Stimulated activated memory B cell treated with anti-CD40 and anti-IgM and Interleukin-4, amounts not matched to agents 10 μg/mL and 1 μg/mL and 100 μg/mL, for 72 hours (primary cell): ENCODE measurements at places on chromosomes 5 and 9.
A peak's percentile ranks its signal among the peaks of the same experiment; 100 is the strongest.

DNA sequence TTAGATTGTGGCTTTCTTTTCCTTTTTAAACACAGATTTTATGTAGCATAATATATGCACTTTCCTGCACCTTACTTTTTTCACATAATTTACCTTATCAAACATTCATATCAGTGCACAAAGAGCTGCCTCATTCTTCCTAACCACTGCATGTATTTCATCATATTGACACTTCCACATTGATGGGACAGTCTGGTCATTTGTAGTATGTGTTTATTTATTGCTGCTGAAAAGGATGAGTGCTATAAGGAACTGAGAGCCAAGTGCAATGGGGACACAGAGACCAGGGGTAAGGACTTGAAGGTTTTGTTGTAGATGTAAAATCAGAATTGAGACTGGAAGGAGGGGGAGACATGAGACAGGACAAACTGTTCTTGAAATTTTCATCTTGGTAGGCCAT is 193.8 kb downstream of the SMARCA2 start:
- no peak for ATAC-seq

DNA sequence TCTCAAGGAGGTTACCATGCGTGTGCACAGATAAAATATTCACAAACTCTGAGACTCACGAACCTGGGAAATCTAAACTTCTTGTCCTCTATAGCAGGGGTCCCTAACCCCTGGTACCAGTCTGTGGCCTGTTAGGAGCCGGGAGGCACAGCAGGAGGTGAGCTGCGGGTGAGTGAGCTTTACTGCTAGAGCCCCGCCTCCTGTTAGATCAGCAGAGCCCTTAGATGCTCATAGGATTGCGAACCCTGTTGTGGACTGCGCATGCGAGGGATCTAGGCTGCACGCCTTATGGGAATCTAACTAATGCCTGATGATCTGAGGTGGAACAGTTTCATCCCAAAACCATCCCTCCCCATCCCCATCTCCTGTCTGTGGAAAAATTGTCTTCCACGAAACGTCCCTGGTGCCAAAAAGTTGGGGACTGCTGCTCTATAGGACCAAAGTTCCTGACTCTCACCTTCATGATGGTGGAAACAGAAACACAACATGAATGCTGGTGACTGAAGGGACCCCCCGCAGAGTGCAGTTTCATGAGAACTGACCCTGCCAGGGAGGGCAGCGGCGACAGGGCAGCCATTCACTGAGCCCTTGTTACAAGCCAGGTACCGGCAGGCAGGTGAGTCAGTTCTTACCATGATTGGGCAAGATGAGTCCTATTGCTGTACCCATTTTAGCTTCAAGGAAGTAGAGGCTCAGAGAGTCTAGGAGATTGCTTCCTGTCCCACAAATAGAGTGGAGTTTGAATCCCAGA is 181.9 kb downstream of the RGS3 start:
- ATAC-seq: no peak

DNA sequence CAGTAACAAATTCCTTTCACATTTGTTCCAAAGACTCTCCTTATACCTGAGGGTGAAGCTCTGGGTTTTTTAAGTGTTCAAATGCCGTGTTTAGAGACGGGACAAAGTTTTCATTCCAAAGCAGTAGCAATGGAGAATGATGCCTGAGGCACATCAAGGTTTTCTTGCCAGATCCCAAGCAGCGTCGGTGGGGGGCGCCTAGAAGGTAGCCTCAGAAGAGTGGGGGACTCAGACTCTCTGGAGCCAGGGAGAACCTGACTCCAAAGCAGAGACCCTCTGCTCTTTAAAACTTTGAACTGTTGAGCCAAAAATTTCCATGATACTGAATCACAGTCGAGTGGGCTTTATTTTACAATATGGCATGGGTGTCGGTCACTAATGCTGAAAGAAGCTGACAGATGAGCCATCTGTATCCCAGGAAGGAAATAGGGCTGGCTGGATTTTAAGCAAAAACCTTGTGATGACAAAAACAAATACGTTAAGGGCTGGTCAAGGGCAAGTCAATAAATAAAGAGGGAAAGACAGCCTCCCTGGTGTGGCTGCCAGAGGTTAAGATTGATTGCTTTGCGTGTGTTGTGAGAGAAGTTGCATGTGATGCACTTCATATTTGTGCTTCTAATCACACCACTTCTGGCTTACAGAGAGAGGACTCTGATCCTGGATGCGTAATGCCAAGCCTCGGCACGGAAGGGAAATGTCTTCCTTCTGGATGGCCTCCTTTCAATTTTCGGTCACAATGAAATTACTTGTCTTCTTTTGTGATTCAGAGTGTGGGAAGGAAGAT is 161.1 kb upstream of the EFNA5 start:
- ATAC-seq: no peak

- peak; percentile 54 for ATAC-seq
Observed at GRCh38 chr5:100901821-100902341, 1.2 kb downstream of the ST8SIA4 start.

GRCh38 chr9:18989865-18990264 is 43.1 kb downstream of the SAXO1 start:
- ATAC-seq: no peak

DNA sequence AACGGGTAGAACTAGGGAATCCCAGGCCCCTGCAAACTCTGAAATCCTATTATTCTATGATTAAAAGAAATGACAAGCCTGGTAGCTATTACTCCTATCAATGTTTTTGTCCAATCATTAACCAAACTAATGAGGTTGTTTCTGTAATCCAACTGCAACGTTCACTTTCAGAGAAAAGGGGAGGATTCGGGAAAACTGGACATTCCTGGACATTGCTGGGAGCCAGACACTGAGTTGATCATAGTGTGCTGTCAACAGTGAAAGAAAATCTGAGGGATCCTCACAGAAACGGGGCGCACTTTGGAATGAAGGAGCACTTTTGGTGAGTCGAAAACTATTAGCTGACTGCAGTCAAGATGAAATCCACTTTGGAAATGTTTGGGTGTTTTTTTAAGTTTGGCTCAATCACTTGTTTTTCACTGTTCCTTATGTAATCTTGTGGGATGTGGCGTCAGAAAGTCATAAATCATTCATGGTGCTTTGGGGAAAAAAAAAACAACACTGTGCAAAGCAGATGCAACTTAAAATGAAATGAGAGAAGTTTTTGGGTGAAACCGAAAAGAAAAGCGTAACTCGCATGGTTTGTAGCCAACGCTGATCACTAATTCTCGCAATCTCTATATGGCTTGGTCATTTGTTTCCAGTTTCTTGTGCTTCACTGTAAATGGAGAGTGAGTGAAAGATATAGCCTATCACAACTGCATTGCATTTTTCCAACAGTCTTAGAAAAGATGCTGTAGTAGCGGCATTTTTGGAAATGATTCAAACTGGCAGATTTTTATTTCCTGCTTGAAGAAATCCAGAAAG is 51.2 kb upstream of the ADRA1B start:
- no peak for ATAC-seq

DNA sequence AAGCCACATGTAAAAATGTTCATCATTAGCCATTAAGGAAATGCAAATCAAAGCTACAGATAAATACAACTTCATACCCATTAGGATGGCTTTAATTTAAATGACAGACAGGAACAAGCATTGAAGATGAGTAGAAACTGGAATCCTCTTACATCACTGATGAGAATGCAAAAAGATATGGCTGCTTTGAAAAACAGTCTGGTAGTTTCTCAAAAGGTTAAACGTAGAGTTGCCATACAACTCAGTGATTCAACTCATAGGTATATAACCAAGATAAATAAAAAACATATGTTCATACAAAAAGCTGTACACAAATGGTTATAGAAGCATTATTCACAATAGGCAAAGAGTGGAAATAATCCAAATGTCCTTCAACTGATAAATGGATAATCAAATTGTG is 228.8 kb upstream of the ZNF462 start:
- ATAC-seq: no peak

GRCh38 chr5:109784687-109785086 is 95.0 kb downstream of the MAN2A1 start:
- ATAC-seq: no peak

DNA sequence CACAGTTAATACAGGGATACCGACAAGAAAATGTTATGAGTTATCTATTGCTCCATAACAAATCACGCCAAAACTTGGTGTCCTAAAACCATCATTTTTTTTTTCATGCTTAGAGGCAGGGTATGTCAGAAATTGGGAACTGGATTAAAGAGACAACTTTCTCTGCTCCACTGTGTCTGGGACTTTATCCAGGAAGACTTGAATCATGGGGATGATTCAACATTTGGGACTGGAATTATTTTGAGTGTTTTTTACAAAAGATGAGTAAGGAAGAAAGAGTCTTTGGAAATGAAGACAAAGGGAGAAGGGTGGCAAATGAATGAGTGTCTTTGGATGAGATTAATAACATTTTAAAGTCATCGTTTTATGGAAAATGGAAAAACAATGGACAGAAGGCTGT is 1883.7 kb upstream of the C9orf72 start:
- no peak for ATAC-seq

DNA sequence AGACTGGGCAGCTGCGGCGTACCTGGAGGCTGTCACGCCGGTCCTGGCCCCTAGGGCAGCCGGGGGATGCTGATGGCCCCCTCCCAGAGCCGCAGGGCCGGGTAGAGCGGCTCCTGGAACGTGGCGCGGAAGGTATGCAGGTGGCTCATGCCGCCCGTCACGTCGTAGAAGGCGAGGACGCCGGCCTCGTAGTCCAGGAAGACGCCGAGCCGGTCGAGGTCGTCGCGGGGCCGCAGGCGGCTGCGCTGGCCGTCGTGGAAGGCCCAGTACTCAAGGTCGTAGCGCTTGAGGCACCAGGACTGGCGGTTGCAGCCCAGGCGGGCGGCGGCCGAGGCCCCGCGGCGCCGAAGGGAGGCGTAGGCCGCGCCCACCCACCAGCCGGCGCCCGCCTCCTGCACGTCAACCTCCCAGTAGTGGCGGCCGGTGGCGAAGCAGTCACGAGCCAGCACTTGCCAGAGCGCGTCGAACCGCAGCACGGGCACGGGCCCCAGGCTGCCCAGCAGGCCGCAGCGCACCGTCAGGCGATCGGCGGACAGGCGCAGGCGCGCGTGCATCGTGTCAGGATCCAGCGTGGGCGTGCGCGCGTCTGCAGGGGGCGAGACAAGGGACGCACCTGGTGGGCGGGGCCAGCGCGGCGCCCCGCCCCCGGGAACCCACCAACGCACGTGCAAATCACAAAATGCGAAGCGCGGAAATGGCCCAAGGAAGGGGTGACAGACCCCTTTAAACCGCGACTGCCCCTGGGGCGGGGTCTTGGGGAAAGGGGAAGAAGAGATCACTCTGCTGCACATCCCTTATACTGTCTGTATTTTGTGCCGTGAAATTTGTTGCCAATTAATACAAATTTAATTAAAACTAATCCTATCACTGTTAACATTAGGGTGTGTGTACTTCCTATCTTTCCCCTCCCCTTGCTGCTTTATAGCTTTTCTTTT is 31.2 kb downstream of the NANS start:
- ATAC-seq: peak; percentile 86

- no peak for ATAC-seq
Observed at GRCh38 chr5:52657247-52657645, 130.5 kb upstream of the ITGA1 start.

DNA sequence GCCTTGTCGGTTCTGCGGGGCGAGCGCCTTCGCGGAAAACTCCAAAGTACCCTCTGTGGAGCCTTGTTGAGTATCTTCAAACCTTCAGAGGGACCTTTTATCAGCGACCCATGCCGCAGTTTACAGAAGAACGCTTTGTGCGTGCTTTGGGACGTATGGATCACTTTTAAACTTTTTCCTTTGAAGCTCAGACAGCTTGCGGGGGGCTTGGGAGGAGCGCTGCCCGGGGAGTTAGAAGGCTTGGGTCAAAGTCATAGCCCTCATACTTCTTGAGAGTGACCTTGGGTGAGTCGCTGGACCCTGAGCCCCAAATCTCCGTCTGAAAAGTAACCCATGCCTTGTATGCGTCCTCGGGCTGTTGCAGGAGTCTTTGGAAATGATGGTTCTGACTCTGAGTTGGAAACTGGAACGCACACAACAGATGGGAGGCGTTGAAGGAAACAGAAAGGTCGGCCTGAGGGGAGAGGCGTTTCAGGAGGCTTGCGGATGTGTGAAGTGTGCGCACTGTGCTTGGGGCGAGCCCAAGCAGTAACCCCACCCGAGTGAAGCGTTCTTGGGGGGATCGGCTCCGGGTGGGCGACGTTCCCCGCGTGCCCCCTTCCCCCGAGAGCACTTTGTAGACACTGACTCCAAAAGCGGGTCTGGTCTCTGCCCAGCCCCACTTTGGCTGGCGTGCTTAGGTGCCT is 661 bp upstream of the SLC25A51 start:
- no peak for ATAC-seq

GRCh38 chr5:139678751-139679750 is 30.9 kb downstream of the CXXC5 start:
- ATAC-seq: no peak

DNA sequence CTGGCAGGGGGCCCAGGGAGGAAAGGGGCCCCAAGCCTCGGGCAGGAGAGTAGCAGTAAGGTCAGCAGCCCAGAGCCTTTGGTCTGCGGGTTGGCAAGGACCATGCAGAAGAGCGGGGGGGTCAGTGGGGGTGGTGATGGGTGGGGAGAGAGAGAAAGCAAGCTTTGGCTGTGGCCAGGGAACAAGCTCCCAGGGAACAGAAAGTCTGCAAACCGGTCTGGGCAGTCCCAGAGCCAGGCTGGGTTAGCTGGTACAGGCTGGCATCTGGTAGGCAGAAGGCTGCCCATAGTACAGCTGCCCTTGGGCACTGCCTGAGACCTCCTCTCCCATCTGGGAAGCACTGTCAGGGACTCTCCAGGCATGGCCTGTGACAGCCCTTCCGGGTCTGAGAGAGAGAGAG is 10.5 kb upstream of the EPB41L4B start:
- no peak for ATAC-seq

DNA sequence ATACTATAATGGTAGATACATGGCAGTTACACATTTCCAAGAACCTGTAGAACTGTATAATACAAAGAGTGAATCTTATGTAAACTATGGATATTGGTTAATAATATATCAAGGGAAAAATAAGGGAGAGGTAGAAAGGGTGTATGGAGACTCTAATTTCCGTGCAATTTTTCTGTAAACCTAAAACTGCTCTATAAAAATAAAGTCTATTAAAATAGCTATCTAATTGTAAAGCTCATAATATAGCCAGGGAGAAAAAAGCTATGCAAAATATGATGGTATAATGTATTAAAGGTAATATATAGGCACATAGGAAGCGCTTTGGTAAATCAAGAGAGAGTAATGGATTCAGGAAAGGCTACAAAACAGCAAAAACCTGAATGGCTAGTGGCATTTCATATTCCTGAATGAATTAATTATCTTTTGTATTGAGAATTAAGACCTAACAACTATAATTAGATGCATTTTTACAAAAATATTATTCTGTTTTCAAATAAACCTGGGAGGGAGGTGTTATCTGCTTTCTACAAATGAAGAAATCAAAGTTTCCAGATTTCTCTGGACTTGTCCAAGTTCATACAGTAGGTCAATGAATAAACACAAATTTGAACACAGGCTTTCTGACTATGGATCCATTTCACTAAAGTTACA is 22.8 kb downstream of the ANXA1 start:
- ATAC-seq: no peak
